ENCODE measurements at places on chromosomes 16 and 17. TPM values are rescaled to one million over a fixed set of nuclear protein-coding genes. Genes with fewer than 3 reads are reported as not detected.

Gene FKBP10
- polyA plus RNA-seq, result 121 TPM

Gene FLYWCH2
- 40.1 TPM for polyA plus RNA-seq

Gene CHST5
- polyA plus RNA-seq, result 0.08 TPM

Gene ABCC11
- polyA plus RNA-seq, result 0.09 TPM

Gene LRRC46
- 2.3 TPM for polyA plus RNA-seq
